Heart left ventricle (tissue), 16 donors: ENCODE measurements at places on chromosomes 4 and X. TPM values are rescaled to one million over a fixed set of nuclear protein-coding genes. Genes with fewer than 3 reads are reported as not detected.

- DNase-seq, result no peak
These were observed 11.0 kb downstream of the ARHGAP36 start for GRCh38 chrX:131068945-131069719.

DNA sequence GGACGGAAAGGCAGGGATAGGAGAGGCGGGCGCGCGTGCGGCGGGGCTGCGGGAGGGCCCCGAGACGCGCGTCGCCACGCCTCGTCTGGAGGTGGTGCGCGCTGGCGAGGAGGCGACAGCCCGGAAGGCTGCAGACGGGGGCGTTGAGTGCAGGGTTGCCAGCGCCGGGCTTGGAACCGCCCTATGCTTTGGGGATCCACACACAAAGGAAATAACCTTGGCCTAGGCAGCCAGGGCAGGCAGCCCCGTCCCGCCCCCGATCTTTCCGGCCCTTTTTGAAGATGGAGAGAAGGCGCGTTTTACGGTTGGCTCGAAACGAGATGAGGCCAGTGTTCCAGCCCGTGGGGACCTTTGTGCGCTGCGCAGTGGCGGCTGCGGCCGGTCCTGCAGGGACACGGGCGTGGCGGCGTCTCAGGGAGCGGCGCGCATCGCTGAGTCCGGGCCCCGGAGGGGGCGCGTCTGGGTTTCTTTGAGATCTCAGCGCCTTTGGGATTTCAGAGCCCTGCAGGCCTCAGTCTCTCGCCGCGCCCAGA, 50.8 kb upstream of the TRIM2 start:
- DNase-seq, result peak; percentile 41

DNA sequence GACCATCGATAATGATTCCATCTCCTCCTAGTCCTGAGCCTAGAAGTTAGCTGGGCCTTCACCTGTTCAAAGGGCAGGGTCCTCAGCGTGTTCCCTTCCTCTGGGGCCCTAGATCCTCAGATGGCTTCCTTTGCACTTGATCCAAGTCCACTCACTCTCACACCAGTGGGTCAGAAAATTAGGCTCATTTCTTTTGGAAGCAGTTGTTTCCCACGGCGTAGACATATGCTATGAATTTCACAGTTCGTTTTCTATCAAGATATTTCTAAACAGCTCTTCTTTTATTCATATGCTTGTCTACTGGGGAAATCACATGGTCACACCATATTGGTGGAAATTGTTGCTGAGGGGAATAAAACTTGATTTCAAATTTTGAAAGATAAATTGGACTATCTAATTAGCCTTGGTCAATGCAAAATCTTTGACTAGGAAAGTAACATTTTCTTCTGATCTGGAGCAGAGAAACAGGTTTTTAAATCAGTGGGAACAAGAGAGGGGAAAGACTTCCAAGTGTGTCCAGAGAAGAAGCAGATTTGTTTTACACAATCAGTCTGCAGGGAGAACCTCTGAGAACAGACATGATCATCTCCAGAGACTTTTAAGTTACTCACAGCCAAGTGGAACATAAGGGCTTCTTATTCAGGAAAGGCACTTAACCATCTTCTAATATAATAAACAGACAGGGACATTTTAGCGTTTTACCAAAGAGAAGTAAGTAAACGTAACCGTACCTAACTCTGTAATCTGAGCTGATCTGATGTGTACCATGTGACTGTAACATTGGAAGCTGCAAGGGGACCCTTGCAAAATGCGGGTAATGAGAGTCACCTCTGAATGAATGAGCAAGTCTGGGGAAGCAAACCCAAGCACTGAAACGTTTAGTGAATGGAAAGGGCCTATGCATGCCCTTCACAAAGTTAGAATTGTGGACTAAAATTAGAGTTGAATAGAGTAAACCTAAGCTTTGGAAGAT, 455.7 kb upstream of the FAT1 start:
- DNase-seq, result no peak

DNA sequence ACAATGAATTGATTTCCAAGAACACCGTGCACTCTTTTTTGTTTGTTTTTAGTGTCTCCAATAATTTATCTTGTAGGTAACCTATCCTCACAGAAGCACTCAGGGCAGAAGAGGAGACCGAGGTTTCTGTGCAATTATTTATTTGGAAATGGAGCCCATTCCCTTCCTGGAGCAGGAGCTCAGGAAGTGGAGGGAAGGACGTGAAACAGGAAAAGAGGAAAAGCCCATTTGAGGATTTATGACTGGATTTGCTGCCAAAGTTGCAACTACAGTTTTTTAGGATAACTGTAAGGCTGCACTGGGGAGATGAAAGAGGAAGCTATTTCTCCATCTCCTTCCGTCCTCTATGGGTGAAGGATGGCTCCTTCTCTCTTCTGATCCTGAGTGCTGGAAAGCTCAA, 31.7 kb upstream of the MXRA5 start:
- DNase-seq, result no peak

DNA sequence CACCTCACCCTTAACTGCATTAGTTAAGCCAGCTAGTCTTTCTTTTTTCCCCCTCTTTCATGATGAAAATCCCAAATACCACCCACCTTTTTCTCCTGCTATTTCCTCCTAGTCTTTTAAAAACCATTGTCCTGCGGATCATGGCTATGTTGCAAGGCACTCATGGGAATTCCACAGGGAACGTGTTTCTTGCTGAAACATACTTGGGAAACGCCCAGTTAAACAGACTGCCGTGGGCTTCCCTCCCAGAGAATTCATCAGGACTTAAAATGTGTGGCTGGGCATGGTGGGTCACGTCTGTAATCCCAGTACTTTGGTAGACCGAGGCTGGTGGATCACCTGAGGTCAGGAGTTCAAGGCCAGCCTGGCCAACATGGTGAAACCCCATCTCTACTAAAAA, 32.2 kb downstream of the XG start:
- DNase-seq, result no peak

GRCh38 chr4:73423184-73423583, 12.8 kb upstream of the AFP start:
- no peak for DNase-seq

DNA sequence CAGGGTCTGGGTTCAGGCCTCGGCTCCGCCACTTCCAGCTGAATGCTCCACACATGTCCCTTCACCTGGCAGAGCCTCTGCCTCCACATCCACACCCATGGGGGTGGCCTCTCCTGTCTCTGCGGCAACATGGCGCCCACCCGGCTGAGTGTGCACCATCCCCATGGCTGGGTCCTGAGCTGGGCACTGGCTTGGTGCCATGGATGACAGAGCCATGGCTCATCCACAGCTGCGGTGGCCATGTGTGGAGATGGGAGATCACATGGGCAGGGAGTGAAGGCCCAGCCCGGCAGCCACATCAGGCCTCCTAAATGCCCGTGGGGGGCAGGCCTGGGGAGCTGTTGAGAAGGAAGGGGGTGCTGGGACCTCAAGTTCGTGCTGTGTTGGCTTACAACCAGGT, 213.7 kb downstream of the AFAP1 start:
- DNase-seq, result no peak

- peak; percentile 63 for DNase-seq
These were observed at the start of gene IL3RA for GRCh38 chrX:1336331-1336943. IL3RA (plus strand) TSS chrX:1336785; CDS start chrX:1341766, 4,981 bp downstream.

GRCh38 chr4:173328236-173328901, 5.8 kb downstream of the HMGB2 start:
- DNase-seq, result no peak

STARD8 gene
- 9.4 TPM for total RNA-seq

ARX gene
- not detected for total RNA-seq

FAM9C gene
- not detected for total RNA-seq
